Kasumi-1 (cell line): ENCODE measurements at places on chromosomes 3 and 15.

- no peak for DNase-seq
Observed at GRCh38 chr3:41769106-41769505, 192.8 kb downstream of the ULK4 start.

DNA sequence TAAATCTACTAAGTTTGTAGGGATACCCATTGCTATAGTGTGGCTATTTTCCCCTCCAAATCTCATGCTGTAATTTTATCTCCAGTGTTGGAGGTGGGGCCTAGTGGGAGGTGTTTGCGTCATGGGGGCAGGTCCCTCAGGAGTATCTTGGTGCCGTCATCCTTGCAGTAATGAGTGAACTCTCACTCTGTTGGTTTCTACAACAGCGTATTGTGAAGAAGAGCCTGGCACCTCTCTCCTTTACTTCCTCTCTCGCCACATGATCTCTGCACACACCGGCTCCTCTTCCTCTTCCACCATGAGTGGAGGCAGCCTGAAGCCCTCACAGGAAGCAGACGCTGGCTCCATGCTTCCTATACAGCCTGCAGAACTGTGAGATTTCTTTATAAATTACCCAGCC, 34.0 kb upstream of the TRPM1 start:
- DNase-seq, result no peak

DNA sequence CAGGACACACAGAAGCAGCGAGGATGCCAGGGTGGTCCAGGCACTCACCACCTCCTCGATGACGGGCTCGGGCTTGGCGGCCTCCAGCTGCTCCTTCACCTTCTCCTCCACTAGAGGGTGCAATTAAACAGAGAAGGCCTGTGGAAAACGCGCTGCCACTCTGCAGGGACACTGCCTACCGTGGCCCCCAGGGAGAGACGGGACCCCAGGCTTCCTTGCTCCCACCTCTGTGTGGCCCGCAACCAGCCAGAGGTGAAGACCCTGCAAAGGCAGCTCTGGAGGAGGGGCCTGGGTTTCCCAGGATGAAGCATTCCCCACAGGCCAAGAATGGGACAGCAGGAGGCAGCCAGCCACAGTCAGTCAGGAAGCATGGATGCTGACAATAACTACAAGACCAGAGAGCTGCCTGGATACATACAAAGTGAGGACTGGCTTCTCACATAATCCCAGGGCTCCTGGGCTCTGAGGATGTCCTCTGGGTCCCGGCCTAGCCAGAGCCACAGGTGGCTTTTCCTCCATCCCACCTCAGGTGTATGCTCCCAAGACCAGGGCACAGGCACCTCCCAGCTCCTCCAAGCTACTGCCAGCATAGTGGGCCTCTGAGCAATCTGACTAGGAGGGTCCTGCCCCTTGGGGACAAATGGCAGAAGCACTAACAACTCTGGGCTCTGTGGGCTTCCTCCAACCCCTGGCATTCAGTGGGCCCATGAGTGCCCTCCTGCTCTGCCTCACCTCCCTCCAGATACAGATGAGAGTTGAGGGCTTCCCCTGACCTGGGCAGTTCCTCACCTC, 46.2 kb downstream of the PTH1R start:
- DNase-seq, result peak; percentile 63

GRCh38 chr3:143786219-143787191, 61.8 kb downstream of the SLC9A9 start:
- DNase-seq, result no peak

DNA sequence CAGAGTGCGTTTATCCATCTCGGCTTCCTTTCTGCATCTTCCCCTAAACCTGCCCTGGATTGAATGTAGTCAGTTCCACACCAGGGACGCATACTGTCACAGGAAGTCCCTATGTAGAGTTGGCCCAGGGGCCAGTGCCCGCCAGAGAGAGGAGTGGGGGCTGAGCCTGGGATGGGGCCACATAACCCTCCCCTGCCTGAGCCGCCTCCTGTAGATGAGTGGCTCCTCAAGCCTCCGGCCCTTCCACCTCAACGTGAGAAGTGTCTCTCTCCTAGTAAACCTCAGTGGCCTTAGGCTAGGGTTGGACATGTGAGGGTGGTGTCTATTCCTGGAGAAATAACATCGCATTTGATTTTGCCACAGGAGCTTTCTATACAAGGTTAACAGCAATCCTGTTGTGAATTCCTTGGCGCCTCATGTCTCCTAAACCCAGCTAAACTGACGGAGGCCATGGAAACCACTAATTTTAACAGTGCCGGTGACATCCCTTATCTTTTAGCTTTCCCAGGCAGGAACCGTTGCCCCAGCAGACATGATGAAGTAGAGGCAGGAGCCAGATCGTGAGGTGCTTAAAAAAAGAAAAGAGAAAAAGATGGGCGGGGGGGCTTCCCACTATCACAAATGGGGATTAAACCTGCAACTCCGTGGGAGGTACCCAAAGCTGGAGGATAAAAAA, 171.1 kb downstream of the CHDH start:
- DNase-seq, result no peak

DNA sequence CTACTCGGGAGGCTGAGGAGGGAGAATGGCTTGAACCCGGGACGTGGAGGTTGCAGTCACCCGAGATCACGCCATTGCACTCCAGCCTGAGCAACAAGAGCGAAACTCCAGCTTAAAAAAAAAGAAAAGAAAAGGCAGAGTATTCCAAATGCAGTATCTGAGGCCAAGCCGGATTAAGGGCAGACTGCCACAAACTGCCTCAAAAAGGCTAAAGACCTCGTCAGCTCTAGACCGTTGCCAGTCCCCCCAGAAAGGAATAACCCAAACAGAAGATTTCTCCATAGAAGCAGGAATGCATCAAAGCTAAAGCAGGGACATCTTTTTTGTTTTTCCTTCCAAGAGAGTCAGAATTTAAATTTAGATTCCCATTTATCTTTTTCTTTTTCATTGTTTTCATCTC, 72.9 kb downstream of the TM4SF4 start:
- no peak for DNase-seq

GRCh38 chr3:177883957-177884356, 652.3 kb upstream of the KCNMB2 start:
- DNase-seq, result no peak

- DNase-seq, result no peak
Observed at GRCh38 chr3:124558991-124559845, 171.0 kb upstream of the UMPS start.

DNA sequence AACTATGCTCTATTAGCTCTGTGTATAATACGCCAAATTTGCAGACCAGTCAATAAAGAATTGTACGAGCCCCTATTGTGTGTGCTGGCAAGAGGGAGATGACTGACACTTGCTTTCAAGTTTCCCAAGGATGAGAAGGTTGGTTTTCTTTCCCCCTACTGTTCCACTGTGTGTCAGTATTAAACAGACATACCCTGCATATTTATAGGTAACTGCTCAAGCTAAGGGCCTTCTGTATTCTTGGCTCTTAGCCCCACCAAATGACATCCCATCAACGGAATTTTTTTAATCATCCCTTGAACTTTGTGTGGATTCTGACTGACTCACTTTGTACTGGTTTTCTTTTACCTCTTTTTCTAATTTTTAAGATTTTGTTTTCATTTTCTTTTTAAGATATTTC, 60.6 kb upstream of the GYG1 start:
- DNase-seq, result no peak

DNA sequence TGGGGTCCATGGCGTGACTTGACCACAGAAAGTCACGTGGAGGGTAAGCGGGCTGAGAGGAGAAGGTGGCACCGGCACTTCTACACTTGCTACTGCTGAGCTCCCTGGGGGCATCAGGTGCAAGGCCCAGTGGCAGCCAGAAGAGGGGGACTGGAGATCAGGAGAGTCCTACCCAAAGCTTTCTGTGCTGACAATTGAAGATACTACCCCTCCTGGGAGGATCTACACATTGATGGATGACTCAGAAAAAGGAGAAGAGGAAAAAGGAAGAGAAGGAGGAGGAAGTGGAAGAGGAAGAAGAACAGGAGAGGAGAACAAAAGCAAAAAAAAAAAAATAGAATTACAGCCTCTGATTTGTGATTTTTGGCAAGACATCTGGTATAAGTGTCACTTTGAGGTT, 41.2 kb downstream of the MYO5C start:
- DNase-seq, result peak; percentile 40

GRCh38 chr15:72231833-72232478, 966 bp upstream of the PKM start:
- no peak for DNase-seq

DNA sequence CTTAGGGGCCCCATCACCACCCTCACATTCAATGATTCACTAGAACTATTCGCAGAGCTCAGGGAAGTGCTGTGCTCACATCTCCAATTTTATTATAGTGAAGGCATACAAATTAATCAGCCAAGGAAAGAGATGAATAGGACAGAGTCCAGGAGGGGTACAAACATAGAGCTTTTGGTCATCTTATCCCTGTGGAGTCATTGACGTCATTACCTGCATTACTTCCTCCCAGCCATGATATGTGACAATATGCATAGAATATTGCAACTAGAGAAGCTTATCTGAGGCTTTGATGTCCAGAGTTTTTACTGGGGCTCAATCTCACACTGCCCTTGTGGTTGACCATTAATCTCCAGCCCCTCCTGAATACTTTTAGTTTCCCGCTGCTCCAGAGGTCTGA, 1.5 kb downstream of the IQCH start:
- DNase-seq, result no peak

- DNase-seq, result peak; percentile 1
Observed at GRCh38 chr15:98505611-98506031, 142.7 kb upstream of the IGF1R start.

GRCh38 chr3:40098261-40098759, 211.2 kb upstream of the EIF1B start:
- no peak for DNase-seq
